NCI-H1417 treated with DMSO at 0.1 percent for 48 hours (cell line): ENCODE measurements at places on chromosomes 16 and 17.

- DNase-seq = no peak
Measured at GRCh38 chr17:58308985-58309917, 19.3 kb downstream of the TSPOAP1 start.

DNA sequence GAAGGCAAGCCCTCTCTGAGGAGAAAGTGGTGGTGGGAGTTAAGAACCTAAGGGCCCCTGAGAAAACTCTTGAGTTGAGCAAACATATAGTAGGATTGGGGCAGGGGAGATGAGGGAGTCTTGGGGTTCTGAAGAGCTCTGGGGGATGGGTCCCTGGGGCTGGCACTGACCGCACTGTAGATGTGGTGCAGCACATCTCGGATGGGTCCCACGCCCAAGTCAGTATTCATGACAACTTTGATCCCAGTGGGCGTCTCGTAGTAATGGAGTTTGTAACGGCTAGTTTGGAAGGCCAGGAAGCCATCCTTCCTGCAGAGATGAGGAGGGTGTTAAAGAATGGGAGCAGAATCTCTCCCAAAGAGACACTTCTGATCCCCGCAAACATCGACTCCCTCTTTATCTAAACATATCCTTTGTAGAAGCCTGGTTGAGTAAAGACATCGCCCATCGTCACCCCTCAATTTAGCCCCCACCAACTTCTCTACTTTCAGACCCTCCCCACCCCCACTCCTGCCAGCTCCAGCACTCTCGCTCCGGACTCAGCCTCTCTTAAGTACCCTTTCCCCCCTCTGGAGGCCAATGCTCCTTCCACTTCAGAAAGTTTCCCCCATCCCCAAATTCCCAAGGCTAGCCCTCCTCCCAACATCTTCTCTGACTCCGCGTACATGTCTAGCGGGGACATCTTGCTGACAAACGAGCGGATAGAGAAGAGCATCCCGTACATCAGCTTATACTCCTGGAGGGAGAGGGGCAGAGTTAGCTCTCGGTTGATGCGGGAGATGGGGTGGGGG lies 710 bp downstream of the TRAPPC1 start:
- DNase-seq = no peak

DNA sequence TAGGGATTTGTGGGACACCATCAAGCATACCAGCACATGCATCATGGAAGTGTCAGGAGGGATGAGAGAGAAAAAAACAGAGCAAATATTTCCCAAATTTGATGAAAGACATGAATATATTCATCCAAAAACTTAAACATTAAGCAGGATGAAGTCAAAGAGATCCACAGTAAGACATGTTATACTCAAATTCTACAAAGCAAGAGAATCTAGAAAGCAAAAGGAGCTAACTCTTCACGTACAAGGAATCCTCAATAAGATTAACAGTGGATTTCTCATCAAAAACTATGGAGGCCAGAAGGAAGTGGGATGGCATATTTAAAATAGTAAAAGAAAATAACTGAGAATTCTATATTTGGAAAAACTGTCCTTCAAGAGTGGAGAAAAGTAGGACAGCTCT lies 374.8 kb downstream of the ZFHX3 start:
- no peak for DNase-seq

DNA sequence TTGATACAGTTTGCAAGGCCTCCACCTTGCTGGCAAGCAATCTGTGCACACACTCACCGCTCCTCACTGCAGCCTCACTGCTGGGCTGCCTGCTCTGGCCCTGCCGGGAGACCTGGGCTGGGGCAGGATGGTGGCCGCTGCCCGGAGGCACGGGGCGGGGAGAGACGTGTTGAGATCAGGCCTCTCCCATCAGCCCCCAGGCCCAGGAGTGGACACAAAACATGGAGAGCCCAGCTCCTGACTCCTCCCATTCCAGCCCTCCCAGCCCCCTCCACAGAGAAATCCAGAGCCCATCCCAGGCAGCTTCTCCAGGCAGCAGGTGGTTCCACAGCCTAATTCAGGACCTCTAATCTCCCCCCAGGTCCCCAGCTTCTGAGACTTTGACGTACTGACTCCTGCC lies 23.1 kb upstream of the RPL38 start:
- no peak for DNase-seq

DNA sequence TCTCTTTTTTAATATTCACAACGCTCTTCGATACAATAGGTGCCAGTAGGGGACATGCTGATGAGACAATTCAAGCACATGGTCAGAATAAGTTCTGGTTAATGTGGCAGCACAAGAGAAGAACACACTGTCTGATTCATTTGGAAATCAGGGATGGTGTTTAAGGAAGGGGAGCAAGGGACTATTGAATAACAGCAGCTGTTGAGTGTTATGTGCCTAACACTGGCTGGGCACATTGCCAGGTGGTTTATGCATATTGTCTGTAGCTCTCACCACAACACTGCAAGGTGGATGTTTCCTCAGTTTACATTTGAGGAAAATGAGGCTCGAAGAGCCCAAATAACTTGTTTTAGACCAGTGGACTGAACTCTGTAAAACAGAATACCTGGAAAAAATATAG lies 44.2 kb downstream of the LYRM9 start:
- peak; percentile 1 for DNase-seq

DNA sequence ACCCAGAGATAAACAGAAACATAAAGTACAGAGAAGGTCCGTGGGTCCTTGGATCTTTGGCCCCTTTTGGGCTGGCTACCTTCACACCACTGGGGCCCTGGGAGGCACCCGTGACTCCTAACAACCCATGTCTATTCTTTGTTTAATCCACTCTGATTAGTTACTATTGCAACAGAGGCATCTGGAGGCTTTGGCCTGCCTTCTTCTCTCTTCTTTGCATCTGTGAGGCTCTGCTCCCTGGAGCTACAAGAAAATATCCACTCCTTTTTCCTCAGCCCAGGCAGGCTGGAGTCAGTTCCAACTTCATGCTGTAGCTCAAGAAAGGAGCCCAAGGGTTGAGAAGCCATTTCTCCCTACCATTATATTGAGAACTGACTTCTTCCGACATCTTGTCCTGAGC lies 9.5 kb upstream of the CMIP start:
- no peak for DNase-seq

GRCh38 chr17:21043296-21044232 lies 753 bp upstream of the USP22 start:
- DNase-seq = peak; percentile 80

GRCh38 chr17:71703701-71704100 lies 417.1 kb upstream of the SOX9 start:
- no peak for DNase-seq

DNA sequence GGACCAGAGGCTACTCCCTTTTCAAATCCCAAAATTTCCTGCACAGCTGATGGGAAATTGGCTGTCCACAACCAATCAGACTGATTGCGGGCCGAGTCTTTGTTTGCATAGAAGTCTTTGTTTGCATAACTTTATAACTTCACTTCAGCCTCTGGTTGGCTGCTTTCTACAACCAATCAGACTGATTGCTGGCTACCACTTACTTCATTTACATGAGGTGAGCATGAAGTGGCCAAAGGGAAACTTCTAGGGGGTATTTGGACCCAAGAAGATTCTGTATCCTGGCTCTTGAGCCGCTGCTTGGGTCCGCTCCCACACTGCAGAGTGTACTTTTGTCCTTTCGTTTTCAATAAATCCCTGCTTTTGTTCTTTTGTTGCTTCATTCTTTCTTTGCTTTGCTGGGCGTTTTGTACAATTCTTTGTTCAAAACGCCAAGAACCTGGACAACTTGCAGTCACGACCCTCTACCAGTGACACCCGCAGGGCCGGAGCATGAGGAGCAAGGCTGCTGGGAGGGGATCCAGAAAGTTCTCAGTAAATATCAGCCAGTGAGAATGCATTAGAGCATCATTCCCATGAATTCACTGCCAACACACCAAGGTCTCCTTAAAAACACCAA lies 67.5 kb downstream of the IQCK start:
- no peak for DNase-seq

DNA sequence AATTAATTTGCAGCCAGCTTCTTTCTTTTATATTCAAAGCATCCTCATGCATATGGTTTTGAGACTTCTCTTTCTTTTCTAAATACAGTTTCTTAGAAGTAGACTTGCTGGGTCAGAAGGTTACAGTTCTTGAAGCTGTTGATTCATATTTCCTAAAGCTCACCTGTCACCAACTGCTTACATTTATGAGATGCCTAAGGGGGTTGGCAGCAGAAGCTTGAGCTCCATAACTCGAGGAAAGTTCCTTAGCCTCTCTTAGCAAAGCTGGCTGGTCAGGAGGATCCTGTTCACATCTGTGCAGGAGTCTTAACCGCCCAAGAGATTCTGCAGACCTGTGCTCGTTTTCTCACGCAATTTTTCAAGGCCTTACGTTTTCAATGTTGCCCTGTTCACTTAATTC lies 218.8 kb downstream of the SNX29 start:
- no peak for DNase-seq

- DNase-seq = no peak
Measured at GRCh38 chr17:66229783-66230538, 746 bp upstream of the APOH start.

GRCh38 chr17:75571197-75571884 lies 16.3 kb upstream of the MYO15B start:
- no peak for DNase-seq

GRCh38 chr16:69812688-69813014 lies 50.5 kb downstream of the WWP2 start:
- DNase-seq = no peak

DNA sequence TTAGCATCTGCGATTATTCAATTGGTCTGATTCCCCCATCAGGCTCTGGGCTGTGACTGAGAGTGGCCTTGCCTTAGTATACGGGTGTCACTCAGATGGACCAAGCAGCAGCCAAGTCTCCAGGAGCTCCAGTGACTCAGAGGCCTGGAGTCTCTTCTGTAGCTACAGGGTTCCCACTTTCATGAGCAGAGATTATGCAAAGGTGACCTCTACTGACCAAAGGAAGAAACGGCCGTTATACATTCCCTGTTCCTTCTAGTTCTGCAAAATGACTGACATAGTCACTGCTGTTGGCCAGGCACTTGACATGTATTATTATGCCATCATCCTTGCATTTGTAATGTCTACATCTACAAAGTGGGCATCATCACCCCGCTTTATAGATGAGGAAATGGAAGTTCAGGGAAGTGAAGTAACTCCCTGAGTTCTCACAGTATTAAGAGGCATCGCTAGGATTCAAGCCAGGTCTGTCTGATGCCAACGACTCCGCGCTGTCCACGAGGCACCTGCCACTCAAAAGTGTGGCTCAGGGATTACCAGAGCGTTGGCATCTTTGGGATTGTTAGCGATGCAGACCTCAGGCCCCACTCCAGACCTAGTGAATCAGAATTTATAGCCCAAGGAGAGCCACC lies 23.3 kb downstream of the SLC38A7 start:
- peak; percentile 31 for DNase-seq

DNA sequence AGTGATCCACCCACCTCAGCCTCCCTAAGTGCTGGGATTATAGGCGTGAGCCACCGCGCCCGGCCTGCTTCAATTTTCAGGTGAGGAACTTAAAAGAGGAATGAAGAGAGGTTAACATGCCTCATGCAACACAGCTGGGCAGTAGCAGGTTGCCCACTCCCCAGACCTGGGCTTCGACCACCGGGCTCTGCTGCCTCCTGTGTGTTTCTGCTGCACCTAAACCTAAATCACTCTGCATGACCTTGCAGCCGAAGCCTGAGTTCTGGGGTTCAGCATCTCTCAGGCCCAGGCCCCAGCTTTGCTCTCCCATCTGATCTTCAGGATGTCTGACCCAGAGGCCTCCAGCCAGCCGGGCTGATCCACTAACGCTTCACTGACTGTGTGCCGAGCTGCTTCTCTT lies 112.6 kb downstream of the OR1D5 start:
- DNase-seq = no peak

DNA sequence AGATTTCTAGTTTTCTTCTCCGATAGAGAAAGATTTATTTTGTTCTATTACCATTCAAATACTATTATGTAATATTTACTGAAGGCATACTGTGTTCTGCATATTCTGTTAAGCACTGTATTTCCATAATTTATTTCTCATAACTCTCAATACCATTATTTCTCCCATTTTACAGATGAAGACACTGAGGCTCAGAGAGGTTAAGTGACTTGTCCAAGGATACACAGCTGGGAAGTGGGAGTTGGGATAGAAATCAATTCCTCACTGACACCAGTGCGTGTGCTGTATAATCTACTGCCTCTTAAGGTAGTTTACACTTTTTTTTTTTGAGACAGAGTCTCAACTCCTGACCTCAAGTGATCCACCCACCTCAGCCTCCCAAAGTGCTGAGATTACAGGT lies 7.4 kb downstream of the NLRC3 start:
- no peak for DNase-seq

DNA sequence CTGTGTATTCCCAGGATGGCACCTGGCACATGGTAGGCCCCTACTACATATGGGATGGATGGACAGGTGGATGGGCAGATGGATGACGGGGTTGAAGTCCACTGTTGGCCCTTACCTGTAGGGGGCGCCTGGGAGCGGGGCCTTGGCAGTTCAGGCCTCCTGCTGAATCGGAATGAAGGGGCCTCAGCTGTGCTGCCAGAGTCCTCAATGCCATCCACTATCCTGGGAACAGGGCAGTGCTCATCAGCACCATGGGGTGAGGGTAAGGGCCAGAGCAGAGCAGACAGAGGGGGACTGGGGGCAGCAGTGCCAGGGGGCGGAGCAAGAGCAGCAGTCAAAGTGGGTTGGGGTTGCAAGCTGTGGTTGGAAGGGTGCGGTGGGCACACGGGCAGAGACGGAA lies 8.3 kb upstream of the RAB5C start:
- no peak for DNase-seq

DNA sequence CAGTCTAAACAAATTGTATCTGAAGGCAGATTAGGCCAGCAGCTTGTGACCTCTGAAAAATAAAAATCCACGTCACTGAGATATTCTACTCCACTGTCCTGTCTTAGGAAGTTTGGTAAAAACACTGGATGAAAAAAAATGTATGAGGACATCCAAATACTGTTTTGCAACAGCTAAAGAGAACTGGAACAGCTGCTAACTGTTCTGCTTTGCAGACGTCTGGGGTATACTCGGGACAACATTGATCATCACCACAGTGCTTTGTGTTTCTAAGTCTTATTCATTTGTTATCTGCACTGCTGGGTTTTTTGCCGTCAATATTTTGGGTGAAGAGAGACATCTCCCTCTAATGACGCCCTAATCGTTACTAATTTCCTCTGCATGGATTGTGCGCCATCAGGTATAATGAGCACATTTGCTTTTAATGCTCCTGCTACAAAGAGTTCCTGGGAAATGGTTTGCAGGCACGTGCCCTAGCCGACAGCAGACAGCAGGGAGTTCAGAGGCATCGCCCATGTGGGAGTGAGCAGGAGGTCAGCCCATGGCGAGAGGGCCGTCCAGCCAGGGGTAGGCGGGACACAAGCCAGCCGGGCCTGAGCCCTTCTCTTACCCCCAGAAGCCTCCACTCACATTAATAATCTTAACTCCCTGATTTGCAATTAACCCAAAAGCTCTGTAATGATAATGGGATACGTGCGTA lies 87.0 kb downstream of the CBLN1 start:
- no peak for DNase-seq

- no peak for DNase-seq
Measured at GRCh38 chr17:12789481-12790248, at the start of gene ARHGAP44. ARHGAP44 (plus strand) TSS chr17:12789498; CDS start chr17:12789839, 341 bp downstream.

DNA sequence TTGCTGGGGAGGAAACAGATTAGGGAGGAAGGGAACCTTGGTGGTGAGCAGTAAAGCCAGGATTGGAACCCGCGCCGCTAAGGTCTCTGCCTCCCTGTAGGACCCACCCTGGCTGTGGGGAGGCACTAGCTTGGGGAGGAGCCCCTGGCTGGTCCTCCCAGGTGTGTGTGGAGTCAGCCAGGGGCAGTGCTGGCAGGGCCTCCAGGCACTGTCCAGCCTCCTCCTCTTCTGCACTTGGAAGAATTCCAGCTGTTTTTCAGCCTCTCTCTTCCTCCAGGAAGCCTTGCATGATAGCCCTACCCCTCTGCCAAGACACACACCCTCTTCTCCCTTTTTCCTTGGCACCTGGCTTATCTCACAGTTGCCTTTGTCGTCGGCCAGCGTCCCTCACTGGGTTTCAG lies 34.8 kb downstream of the TMEM235 start:
- no peak for DNase-seq
